ENCODE measurements at places on chromosomes 7 and 10. TPM values are rescaled to one million over a fixed set of nuclear protein-coding genes. Genes with fewer than 3 reads are reported as not detected.

The CALML3 gene
- not detected for total RNA-seq

DNA sequence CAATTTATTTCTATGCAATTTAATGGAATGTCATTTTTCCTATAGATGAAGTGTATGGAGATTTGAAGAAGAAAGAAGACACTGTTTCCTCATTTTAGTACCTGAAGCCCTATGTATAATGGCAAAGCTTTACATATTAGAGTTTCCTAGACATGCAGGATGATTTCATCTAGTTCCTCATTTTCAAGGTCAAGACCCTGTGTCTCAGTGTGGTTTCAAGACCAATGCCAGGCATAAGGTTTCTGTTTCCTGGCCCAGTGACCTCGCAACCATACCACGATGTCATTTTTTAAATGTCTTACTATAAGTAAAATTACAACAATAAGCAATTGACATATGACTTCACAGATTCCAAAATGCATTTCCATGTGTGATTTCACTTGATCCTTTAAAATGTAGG lies 336.5 kb upstream of the PRKCQ start:
- DNase-seq = no peak

The PRLHR gene
- total RNA-seq = not detected

GRCh38 chr7:99369767-99370391 lies 4.7 kb upstream of the ARPC1B start:
- no peak for DNase-seq

- no peak for DNase-seq
Measured at GRCh38 chr7:116802746-116803152, 59.6 kb upstream of the CAPZA2 start.

DNA sequence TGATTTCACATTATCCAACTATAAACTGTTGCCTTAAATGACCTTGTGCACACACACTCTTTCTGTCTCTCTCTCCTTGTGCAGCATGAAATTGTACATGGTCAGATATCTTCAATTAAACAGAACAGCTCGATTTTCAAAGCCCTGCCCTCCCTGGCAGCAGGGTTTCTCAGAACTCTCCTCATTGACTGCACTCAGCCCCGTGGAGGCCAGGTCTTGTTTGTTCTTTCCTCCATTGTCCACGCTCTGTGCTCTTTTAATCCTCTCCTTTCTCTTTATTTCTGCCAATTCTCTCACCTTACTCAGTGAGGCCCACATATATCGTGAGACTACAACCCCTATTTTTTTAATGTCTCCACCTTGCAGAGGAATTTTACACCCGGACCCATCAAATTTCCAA lies 175.9 kb upstream of the STK17A start:
- DNase-seq = no peak
